ENCODE measurements at places on chromosomes 5 and 9. TPM values are rescaled to one million over a fixed set of nuclear protein-coding genes. Genes with fewer than 3 reads are reported as not detected.
A peak's percentile ranks its signal among the peaks of the same experiment; 100 is the strongest.

Gene CDO1
- 16.0 TPM for total RNA-seq

- no peak overlapping the region for H3K4me3 ChIP-seq
- H3K27me3 ChIP-seq = no peaks in the 10 kb centered on the region
- DNase-seq = no peak
- no peak overlapping the region for H3K27ac ChIP-seq
These were observed 115.8 kb upstream of the MAP3K1 start for GRCh38 chr5:56699538-56699937.

GRCh38 chr5:173679909-173680630 lies 63.6 kb upstream of the BOD1 start:
- no peak overlapping the region for H3K27ac ChIP-seq
- no peaks in the 10 kb centered on the region for H3K36me3 ChIP-seq
- no peaks in the 10 kb centered on the region for H3K27me3 ChIP-seq
- H3K4me1 ChIP-seq = no peaks in the 10 kb centered on the region
- DNase-seq = no peak

Gene DDX4
- total RNA-seq = not detected

Gene PLGRKT
- 10.1 TPM for total RNA-seq

- H3K27me3 ChIP-seq = no peaks in the 10 kb centered on the region
- H3K4me3 ChIP-seq = no peak overlapping the region
- no peak for DNase-seq
- no peaks in the 10 kb centered on the region for H3K36me3 ChIP-seq
These were observed 171.2 kb downstream of the DOCK8 start for GRCh38 chr9:385818-386398.

DNA sequence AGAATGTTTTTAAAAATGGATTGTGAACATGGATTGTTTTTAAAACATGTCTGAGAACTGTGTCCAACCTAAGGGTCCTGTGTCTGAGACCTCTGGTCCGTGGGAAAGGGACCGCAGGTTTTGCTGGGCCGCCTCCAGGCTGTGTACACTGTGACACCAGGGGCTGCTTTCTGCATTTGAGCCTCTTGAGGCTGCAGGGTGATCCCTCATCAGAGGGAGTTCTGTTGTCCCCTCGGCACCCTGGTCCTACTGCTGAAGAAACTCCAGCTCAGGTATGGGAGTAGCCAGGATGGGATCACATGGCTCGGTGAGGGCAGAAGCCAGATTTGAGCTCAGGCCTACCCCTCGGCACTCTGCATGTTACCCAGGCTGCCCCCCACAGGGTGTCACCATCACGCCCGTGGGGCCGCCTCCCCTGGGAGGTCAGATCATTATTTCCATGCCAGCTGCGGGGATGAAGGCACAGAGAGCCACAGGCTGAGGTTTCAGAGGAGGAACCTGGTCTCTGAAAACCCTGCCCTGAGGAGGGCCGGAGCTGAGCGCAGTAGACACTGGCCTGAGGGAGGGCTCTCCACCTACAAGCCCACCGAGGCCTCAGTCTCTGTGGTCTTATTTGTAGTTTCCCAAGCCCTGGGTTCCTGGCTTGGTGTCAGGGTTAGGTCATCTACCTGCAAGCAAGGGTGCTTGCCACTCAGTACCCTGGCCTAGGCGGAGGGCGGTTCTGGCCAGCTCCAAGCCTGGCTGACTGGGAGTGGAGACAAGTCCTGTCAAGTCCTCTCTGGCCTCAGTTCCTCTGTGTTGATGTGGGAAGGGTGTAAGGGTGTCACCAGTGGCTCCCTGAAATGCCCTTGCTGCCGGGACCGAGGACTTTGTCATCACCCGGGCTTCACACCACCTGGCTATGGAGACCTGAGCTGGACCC lies 2.8 kb downstream of the PRR7 start:
- H3K4me1 ChIP-seq = peaks cover 45% of the 10 kb centered on the region
- H3K4me3 ChIP-seq = no peak overlapping the region
- no peaks in the 10 kb centered on the region for H3K27me3 ChIP-seq
- H3K27ac ChIP-seq = no peak overlapping the region

DNA sequence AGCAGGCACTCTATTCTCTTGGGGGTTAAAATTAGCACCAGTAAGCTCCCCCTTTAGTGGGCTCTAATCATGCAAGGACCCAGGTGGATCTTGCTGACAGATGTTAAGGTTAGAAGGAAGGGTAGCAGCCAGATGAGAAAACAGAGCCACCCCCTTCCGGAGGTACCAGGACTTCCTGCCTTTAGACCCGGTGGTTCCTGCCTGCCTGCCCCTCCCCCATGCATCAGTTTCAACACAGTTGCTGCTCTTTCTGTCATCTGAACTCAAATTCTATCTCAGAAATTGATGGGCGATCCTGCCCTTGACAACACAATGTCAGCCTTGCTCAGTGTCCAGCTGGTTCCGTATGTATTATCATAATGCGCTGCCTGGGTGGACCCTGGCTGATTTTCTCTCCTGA lies 287.3 kb downstream of the EBF1 start:
- peaks cover 17% of the 10 kb centered on the region for H3K4me1 ChIP-seq
- no peak overlapping the region for H3K27ac ChIP-seq
- H3K27me3 ChIP-seq = no peaks in the 10 kb centered on the region
- no peak overlapping the region for H3K4me3 ChIP-seq

- H3K4me1 ChIP-seq = no peaks in the 10 kb centered on the region
- no peaks in the 10 kb centered on the region for H3K36me3 ChIP-seq
- H3K27ac ChIP-seq = no peak overlapping the region
These were observed 18.0 kb downstream of the KLF4 start for GRCh38 chr9:107471552-107471951.

Gene MSX2
- 1.2 TPM for total RNA-seq

- DNase-seq = no peak
- no peaks in the 10 kb centered on the region for H3K27me3 ChIP-seq
- no peak overlapping the region for H3K4me3 ChIP-seq
These were observed 17.8 kb upstream of the DPM2 start for GRCh38 chr9:127955294-127956015.

DNA sequence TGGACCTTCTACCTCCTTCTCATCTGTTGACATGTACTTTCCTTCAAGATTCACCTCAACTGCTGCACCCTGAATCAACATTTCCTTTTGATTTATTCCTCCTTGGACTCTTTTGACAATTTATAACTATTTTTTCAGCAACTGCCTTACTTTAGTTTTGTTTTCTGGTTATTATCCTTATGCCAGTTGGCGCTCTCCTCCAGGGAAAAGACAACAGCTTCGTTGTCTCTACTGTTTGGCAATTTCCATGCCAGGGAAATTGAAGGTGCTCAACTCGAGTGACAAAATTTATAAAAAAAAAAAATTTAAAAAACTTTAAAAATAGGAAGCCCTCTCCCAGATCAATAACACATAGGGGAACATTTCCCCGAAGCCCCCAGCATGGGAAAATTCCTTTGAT lies 549.2 kb upstream of the DMAC1 start:
- no peaks in the 10 kb centered on the region for H3K36me3 ChIP-seq
- H3K27me3 ChIP-seq = no peaks in the 10 kb centered on the region
- H3K4me3 ChIP-seq = no peak overlapping the region

Gene SRA1
- 20.4 TPM for total RNA-seq

DNA sequence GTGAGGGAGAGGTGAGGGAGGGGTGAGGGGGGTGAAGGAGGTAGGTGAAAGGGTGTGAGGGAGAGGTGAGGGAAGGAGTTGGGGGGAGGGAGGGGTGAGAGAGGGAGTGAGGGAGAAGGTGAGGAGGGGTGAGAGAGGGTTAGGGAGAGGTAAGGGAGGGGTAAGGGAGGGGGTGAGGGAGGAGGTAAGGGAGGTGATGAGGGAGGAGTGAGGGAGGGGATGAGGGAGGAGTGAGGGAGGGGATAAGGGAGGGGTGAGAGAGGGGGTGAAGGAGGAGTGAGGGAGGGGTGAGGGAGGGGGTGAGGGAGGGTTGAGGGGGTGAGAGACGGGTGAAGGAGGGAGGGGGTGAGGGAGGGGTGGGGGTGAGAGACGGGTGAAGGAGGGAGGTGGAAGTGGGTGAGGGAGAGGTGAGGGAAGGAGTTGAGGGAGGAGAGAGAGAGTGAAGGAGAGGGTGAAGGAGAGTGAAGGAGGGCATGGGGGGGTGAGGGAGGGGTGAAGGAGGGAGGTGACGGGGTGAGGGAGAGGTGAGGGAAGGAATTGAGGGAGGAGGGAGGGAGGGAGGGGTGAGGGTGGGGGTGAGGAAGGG lies 18.5 kb downstream of the NINJ1 start:
- no peak for DNase-seq
- H3K36me3 ChIP-seq = no peaks in the 10 kb centered on the region
- peak overlapping the region; percentile 33 for H3K27ac ChIP-seq
- H3K4me1 ChIP-seq = peaks cover 21% of the 10 kb centered on the region
- H3K27me3 ChIP-seq = no peaks in the 10 kb centered on the region
- H3K4me3 ChIP-seq = no peak overlapping the region

- no peaks in the 10 kb centered on the region for H3K27me3 ChIP-seq
- no peaks in the 10 kb centered on the region for H3K36me3 ChIP-seq
- DNase-seq = no peak
- no peak overlapping the region for H3K4me3 ChIP-seq
These were observed 10.2 kb downstream of the SARDH start for GRCh38 chr9:133727876-133728441.
